ENCODE measurements at places on chromosomes 7 and 10. TPM values are rescaled to one million over a fixed set of nuclear protein-coding genes. Genes with fewer than 3 reads are reported as not detected.

The CYP17A1 gene
- total RNA-seq: not detected

The MSMB gene
- not detected for total RNA-seq

The SPACDR gene
- total RNA-seq: 1.0 TPM

- H3K36me3 ChIP-seq: peaks cover 44% of the 10 kb centered on the region
- peaks cover 34% of the 10 kb centered on the region for H3K4me1 ChIP-seq
- no peaks in the 10 kb centered on the region for H3K27me3 ChIP-seq
- H3K4me3 ChIP-seq: no peak overlapping the region
- H3K27ac ChIP-seq: no peak overlapping the region
- DNase-seq: no peak
Measured at GRCh38 chr7:150326657-150327268, 3.4 kb upstream of the ACTR3C start.

GRCh38 chr10:102001435-102002068, 54.4 kb downstream of the ARMH3 start:
- H3K27ac ChIP-seq: peak overlapping the region; percentile 53
- no peaks in the 10 kb centered on the region for H3K27me3 ChIP-seq
- no peak for DNase-seq
- H3K4me3 ChIP-seq: no peak overlapping the region

DNA sequence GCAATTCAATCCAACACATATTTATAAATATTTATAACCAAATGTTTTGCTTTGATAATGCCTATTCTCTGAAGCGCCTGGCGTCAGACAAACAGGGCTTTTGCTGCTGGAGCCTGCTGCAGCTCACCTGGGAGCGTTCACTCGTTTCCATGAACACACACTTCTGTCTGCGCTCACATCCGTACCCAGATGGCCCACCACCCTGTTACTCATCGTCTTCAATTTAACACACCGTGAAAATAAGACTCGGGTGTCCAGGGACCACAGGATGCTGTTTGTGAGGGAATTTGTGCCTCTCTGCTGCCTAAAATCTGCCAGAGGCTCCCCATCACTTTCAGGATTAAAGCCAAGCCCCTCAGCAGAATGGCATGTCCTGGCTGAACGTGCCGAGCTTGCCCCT, 74.1 kb downstream of the SLIT1 start:
- H3K4me3 ChIP-seq: no peak overlapping the region
- no peaks in the 10 kb centered on the region for H3K36me3 ChIP-seq
- peaks cover 16% of the 10 kb centered on the region for H3K27me3 ChIP-seq
- H3K27ac ChIP-seq: no peak overlapping the region

- no peaks in the 10 kb centered on the region for H3K4me1 ChIP-seq
- H3K4me3 ChIP-seq: no peak overlapping the region
- DNase-seq: no peak
- no peak overlapping the region for H3K27ac ChIP-seq
- peaks cover 13% of the 10 kb centered on the region for H3K27me3 ChIP-seq
- H3K36me3 ChIP-seq: no peaks in the 10 kb centered on the region
Measured at GRCh38 chr10:29030900-29031299, 258.0 kb upstream of the LYZL1 start.

GRCh38 chr7:125468855-125469174, 539.2 kb upstream of the POT1 start:
- H3K36me3 ChIP-seq: no peaks in the 10 kb centered on the region
- H3K4me3 ChIP-seq: no peak overlapping the region
- H3K27me3 ChIP-seq: no peaks in the 10 kb centered on the region
- H3K4me1 ChIP-seq: no peaks in the 10 kb centered on the region
